Subcutaneous adipose tissue (tissue), 4 donors: ENCODE measurements at places on chromosomes 1 and 21. TPM values are rescaled to one million over a fixed set of nuclear protein-coding genes. Genes with fewer than 3 reads are reported as not detected.

LRRC71 gene
- not detected for total RNA-seq

PCBP3 gene
- total RNA-seq, result 3.4 TPM

HHIPL2 gene
- total RNA-seq, result not detected

SLFNL1 gene
- total RNA-seq, result 0.19 TPM

HPCAL4 gene
- total RNA-seq, result not detected

UFC1 gene
- total RNA-seq, result 41.8 TPM

DCST2 gene
- not detected for total RNA-seq

CGN gene
- not detected for total RNA-seq

AUNIP gene
- 1.9 TPM for total RNA-seq

DNM3 gene
- 7.3 TPM for total RNA-seq

HEYL gene
- total RNA-seq, result 7.7 TPM

SERBP1 gene
- total RNA-seq, result 333 TPM

ETV3L gene
- not detected for total RNA-seq

CR1L gene
- 1.0 TPM for total RNA-seq

PDPN gene
- 6.8 TPM for total RNA-seq

SLC16A4 gene
- total RNA-seq, result 1.9 TPM

CYP4A11 gene
- 1.2 TPM for total RNA-seq

NEXN gene
- 15.0 TPM for total RNA-seq

TRIM58 gene
- total RNA-seq, result 0.33 TPM

PCP4 gene
- not detected for total RNA-seq
